Psoas muscle (tissue), 8 donors: ENCODE measurements at places on chromosomes 4 and X.

DNA sequence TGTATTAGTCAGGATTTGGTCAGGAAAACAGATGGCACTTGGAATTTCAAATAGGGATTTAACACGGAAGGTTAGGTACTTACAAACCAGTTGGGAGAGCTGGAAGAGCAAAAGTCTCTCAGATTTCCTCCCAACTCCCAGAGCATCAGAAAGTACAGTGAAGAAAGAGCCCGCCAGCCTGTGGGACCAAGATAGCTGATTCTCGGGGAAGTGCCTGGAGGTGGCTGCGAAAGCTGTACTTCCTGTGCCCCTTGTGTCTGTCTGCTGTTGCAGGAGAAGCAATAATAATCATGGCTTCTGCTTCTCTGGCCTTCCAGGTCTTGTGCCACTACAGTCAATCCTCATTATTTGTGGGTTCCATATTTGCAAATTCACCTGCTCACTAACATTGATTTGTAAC, 221.0 kb upstream of the BCOR start:
- no peak overlapping the region for H3K27ac ChIP-seq
- H3K4me3 ChIP-seq: no peak overlapping the region
- peaks cover 10% of the 10 kb centered on the region for H3K27me3 ChIP-seq
- no peak for DNase-seq

DNA sequence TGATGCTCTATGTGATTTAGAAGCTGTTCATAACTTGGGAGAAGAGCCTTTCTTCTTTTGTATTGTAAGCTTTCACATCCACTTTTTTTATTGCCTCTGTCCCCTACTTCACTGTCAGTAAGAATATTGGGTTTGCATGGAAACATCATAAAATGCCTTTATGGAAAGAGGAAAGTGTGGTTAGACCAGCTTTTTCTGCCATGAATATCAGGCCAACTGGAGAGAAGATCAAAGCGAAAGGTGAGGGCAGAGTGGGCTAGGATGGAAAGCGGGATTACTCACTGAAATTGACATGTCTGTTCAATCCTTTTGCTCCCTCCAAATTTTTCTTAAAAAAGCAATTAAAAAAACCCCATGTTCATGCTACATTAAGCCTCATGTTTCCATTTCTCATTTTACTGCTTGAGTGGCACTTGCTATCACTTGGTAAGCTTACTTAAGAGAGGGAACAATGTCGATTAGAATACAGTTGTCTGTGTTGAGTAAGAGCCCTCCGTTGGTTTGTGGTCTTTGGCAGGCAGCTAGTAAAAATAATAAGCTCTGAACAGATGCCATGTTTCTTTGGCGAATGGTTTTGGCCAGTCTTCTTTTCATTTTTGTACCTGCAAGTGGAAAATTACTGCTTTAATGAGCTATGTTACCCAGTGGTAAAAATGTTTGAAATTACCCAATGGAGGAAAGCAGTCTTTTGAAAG, 35.9 kb downstream of the SUPT20HL1 start:
- no peak overlapping the region for H3K27ac ChIP-seq
- no peaks in the 10 kb centered on the region for H3K27me3 ChIP-seq
- no peak for DNase-seq

- no peak overlapping the region for H3K27ac ChIP-seq
- H3K4me3 ChIP-seq: no peak overlapping the region
- H3K36me3 ChIP-seq: no peaks in the 10 kb centered on the region
- no peaks in the 10 kb centered on the region for H3K27me3 ChIP-seq
These were observed 18.5 kb upstream of the DCAF4L1 start for GRCh38 chr4:41963105-41963504.

- no peaks in the 10 kb centered on the region for H3K27me3 ChIP-seq
- H3K4me1 ChIP-seq: no peaks in the 10 kb centered on the region
- no peaks in the 10 kb centered on the region for H3K36me3 ChIP-seq
- H3K27ac ChIP-seq: no peak overlapping the region
- no peak overlapping the region for H3K4me3 ChIP-seq
These were observed 26.6 kb upstream of the ZXDB start for GRCh38 chrX:57565198-57565597.

DNA sequence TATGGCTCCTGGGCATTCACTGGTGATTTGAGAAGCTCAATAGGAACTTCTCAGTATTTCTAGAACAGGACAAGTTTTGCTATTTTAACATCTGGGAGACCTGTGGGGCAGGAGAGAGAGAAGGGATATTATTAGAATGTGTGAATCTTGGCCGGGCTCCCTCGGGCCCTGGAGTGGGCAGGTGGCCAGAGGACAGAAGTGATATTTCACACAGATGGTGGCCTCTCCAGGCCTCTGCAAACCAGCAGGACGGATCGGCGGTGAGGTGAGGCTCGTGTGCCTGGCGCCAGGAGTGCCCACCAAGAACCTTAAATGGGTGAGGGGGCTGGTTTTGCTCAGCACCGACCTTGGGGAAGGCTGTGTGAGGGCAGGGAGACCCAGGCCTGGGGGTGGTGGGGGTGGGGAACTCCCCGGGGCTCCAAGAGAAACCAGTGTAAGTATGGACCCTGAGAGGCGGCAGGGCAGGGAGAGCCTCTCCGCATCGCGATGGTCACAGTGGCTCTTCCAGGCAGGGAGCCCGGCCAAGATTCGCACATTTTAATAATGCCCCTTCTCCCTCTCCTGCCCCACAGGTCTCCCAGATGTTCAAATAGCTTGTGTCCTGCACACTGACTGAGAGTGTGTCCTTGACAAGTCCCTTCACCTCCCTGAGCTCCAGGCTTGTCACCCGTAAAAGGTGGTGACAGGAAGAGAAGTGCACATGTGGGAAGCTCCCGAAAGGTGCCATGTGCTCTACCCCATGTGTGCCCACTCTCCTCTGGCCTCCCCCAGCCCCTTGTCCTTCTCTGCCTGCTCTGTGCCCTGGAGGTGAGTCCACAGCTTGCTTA, 64.9 kb downstream of the SORCS2 start:
- H3K36me3 ChIP-seq: no peaks in the 10 kb centered on the region
- H3K27ac ChIP-seq: peak overlapping the region; percentile 68
- no peaks in the 10 kb centered on the region for H3K27me3 ChIP-seq
- peak; percentile 64 for DNase-seq
- H3K4me1 ChIP-seq: peaks cover 44% of the 10 kb centered on the region

GRCh38 chrX:3527166-3527565, 180.7 kb upstream of the MXRA5 start:
- no peak overlapping the region for H3K27ac ChIP-seq
- H3K27me3 ChIP-seq: no peaks in the 10 kb centered on the region
- no peaks in the 10 kb centered on the region for H3K36me3 ChIP-seq
- H3K4me3 ChIP-seq: no peak overlapping the region

- no peak for DNase-seq
- H3K36me3 ChIP-seq: no peaks in the 10 kb centered on the region
- no peaks in the 10 kb centered on the region for H3K4me1 ChIP-seq
- H3K4me3 ChIP-seq: no peak overlapping the region
These were observed 15.8 kb downstream of the RPL39 start for GRCh38 chrX:119775517-119776238.

GRCh38 chrX:9357518-9358114, 107.2 kb upstream of the TBL1X start:
- H3K36me3 ChIP-seq: no peaks in the 10 kb centered on the region
- H3K4me3 ChIP-seq: no peak overlapping the region
- no peaks in the 10 kb centered on the region for H3K27me3 ChIP-seq
- no peak for DNase-seq
- H3K27ac ChIP-seq: no peak overlapping the region
- no peaks in the 10 kb centered on the region for H3K4me1 ChIP-seq

- H3K4me1 ChIP-seq: no peaks in the 10 kb centered on the region
- no peaks in the 10 kb centered on the region for H3K27me3 ChIP-seq
- no peaks in the 10 kb centered on the region for H3K36me3 ChIP-seq
- no peak overlapping the region for H3K27ac ChIP-seq
These were observed 180.4 kb upstream of the HHIP start for GRCh38 chr4:144465546-144465945.
